ENCODE measurements at places on chromosomes 4 and X.

DNA sequence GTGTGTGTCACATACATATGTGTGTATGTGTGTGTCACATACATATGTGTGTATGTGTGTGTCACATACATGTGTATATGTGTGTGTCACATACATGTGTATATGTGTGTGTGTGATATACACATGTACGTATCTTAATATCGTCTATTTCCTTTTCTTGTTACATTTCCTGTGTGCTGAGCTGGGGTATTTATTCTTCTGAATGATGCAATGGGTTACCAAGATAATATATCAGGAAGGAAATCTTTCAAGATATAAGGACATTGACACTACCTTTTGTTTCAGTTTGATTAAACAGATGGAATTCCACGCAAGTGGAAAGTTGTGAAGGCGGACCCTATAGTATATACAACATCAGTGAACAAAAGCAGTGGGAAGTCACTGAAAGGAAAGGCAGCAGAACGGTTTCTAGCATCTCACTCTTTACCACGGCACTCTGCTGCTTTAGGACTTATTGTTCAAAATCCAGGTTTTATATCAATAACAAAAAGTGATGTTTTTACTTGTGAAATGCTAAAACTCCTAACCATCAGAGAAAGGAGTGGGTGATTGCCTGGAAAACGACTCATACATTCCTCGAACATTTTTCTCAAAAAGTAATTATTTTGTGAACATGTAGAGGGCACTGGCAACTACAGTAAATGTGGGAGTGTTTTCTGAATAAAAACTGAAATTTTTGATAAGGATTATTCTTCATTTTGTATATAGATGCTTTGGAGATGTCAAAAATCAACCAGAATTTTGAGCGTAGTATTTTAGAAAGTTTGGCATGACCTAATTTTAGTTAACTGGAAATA is 43.1 kb upstream of the IL21 start:
- no peak for DNase-seq

- DNase-seq, result no peak
These were observed 108.3 kb upstream of the DIAPH2 start for GRCh38 chrX:96576368-96576767.

DNA sequence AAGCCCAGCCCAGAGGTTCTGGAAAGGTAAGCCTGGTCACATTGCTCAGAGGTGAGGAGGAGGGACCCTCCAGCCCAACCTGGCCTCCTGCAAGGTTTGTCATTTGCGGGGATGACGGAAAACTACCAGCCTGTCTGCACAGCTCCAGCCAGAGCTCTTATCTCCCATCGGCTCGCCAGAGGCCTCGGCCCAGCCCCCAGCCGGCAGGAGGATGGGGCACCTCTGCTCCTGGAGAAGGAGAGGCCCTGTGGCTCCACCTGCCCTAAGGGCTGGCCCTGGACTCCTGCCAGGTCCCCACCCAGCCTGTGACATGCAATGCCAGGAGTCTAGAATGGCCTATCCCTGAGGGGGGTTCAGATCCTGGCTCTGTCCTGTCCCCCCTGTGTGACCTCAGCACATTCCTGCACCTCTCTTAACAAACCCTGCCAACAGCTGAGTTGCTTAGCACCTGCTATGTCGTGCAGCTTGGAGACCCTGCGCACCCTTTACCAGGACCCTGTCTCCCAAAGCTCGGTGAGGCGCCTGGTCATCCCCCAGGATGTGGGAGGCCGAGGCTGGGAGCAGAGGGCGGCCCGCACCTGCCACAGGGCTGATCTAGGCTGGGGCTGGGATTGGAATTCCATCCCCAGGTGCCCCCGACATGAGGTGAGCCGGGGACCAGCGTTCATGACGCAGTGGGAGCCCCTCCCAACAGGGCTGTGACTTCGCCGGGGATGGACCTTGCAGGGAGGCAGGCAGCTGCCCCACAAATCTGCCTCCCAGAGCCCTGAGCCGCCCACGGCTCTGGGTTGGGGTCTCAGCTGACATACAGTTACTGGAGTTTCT is 14.4 kb downstream of the ADRA2C start:
- no peak for DNase-seq

GRCh38 chr4:57550198-57550597 is 440.0 kb upstream of the IGFBP7 start:
- DNase-seq, result peak; percentile 82

DNA sequence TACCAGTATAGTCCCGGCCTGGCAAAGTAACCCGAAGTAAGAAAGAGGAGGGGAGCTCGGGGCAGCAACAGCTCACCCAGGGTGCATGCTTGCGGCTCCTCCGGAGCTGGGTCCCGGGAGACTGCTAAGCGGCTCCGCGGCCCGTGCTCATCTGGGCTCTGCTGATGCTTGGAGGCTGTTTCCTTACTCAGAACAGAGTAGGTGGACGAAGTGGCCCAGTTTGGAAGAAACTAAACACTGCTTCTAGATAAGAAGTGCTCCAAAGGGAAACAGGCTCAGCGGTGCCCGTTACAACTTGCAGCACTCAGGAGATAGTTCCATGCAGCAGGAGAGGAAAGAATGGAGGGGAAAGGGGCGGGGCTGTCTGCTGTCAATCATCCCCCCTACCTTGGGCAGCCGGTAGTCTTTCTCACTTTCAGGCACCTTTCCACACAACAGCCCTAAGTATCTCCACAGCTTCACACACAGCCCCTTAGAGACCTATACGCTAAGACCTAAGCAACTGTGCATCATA is at the start of gene COL4A6:
Gene COL4A6, minus strand, starts transcription at position 313 of the 514 bp plus-strand sequence. Its CDS starts 226 bp downstream, at position 87.
- DNase-seq, result no peak

GRCh38 chr4:54999003-54999402 is 126.4 kb downstream of the KDR start:
- no peak for DNase-seq

Measured in NCI-H1417 (cell line).